Lung microvascular endothelial cell (primary cell): ENCODE measurements at places on chromosomes 5 and 9.

- no peak for DNase-seq
These were observed 5.3 kb upstream of the OTP start for GRCh38 chr5:77643654-77644370.

DNA sequence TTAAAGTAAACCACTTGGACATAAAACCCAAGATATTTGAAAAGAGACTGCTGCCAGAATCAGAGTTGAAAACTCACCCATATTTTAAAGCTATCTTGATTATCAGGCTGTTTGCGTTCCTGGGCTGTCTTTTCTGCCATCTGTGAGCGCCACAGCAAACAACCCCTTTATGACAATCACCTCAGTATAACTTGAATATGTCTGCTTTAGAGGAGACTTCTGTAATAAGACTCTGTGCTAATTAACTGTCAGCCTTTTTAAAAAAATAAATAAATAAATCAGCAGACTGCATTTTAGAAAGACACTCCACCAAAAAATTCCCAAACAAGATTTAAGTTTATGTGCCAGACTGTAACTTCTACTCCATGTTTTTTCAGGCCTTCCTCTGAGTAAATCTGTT lies 375.7 kb upstream of the CCNH start:
- no peak for DNase-seq

DNA sequence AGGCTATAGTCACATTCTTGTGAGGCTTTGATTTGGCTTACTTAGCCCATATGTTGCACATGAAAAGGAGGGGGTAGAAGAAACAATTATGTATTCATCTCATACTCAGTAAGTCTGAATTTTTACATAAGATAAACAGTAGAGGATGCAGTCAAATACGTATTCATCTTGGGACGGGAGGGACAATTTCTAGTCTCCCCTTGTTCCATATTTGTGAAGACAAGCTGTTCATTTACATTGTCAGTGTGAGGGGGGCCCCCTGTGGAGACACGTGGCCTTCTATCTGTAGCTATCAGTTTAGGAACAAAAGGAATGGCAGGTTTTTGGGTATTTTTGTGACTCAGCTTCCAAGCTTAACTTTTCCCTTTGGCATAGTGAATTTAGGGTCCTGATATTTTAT lies 49.2 kb upstream of the PPP1R2B start:
- no peak for DNase-seq

DNA sequence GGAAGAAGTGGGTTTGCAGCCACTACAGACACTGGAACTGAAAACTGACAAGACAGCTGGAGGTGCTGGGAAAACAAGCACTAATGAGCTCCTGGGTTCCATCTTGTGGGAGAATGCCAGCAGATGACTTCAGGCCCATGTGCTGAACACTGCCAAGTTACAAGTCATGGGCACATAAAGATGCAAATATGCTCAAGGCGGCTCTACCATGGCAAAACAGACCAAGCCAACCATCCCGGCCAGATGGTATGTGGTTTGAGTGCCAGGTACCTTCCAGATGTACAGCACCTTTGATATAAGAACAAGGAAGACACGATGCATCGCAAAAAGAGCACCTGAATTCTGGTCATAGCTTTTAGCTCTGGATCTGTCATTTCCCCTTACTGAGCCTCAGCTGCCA lies 19.9 kb downstream of the TNFSF8 start:
- DNase-seq: no peak

DNA sequence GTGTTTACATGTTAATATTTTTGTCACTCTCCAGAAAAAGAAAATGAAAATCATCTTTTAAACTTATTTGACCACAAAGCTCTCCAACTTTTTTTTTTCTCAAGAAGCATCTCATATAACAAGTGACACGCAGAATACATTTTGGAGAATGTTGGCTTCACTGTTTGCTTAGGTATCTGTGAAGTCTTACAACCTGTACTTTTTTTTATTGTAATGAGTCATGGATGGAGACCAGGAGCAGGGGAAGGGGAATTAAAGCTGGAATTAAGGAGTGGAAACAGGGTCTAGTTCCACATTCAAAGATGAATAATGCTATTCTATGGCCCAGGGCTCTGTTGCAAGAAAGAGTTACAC lies 211.9 kb downstream of the MAN2A1 start:
- no peak for DNase-seq

GRCh38 chr5:10625700-10626472 lies 62.0 kb downstream of the ANKRD33B start:
- DNase-seq: no peak

GRCh38 chr9:22026696-22027095 lies 17.6 kb upstream of the CDKN2B start:
- no peak for DNase-seq

DNA sequence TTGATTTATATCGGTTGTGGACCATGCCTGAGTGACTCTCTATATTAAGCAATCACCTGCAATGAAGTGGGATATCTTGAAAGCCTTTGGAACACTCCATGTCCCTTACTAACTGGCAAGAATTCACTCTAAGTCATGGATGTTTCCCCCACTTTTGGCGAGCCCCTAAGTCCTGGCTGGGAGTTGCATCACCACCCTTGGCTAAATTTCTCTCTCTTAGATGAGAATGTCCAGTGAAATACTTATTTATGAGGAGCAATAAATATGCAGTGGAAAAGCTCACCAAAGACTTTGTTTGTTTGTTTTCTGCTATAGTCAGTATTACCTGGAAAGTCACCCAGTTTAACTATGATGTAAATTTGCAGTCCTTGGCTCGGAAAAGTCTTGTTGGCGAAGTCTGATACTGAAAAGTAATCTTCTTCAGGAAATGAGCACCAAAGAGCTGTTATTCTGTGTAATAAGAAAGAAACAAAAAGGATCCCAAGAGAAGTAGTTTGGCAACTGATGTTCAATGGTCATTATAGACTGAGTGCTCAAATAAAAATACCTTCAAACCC lies 333.8 kb downstream of the DMRT2 start:
- DNase-seq: no peak

- DNase-seq: no peak
These were observed 155.7 kb downstream of the GLIS3 start for GRCh38 chr9:4143936-4144717.

- peak; percentile 90 for DNase-seq
These were observed at the start of gene MSANTD3 for GRCh38 chr9:100426530-100427365. MSANTD3 (plus strand) TSS chr9:100427143; CDS start chr9:100441939, 14,796 bp downstream.

DNA sequence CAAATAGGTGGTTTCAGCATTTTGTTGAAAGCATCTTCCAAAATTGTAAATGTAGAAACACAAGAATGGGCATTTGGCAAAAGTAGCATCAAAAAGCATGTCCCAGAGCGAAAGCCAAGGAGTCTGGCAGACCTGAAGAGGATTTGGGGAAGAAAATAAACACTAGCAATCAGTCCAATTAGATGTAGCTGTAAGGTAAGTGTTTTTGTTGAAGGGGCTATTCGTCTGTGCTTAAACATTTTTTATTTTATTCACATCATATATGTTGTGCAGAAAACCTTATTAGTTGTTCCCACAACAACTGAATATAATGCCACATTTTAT lies 954.1 kb upstream of the COX7C start:
- no peak for DNase-seq

GRCh38 chr9:108748776-108749175 lies 107.0 kb downstream of the ACTL7B start:
- no peak for DNase-seq

- DNase-seq: no peak
These were observed 122.9 kb upstream of the NFIL3 start for GRCh38 chr9:91546574-91546973.

- no peak for DNase-seq
These were observed 124.9 kb downstream of the TMEM167A start for GRCh38 chr5:82952326-82952725.

DNA sequence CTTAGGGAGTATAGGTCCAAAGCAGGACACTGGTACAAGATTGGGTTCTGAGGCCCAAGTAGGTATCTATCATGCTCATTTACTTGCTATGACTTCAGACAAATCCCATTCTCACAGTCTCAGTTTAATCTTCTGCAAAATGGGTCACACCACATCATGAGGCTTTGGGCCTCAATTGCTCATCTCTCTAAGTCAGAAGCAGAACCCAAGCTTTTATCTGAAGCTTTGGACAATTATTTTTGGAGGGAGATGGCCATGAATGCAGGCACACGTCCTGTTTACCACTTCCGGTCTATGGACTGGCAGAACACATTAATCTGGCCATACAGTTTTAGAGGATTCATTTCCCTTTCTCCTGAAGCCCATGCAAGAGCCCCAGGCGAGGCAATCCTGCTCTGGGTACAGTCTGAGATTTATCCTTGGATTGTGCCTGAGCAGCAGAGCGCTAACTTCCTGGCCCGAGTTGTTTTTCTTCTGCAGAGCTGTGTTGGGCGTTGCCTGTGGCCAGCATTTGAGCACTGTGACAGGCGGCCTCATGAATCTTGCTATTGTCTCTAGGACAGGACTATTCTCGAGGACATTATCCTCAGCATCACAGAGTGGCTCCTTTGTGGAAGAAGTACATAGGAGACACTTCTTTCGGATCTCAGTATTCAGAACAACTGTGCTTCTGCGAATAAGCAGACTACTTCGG lies 16.1 kb downstream of the SLC22A4 start:
- DNase-seq: peak; percentile 8

DNA sequence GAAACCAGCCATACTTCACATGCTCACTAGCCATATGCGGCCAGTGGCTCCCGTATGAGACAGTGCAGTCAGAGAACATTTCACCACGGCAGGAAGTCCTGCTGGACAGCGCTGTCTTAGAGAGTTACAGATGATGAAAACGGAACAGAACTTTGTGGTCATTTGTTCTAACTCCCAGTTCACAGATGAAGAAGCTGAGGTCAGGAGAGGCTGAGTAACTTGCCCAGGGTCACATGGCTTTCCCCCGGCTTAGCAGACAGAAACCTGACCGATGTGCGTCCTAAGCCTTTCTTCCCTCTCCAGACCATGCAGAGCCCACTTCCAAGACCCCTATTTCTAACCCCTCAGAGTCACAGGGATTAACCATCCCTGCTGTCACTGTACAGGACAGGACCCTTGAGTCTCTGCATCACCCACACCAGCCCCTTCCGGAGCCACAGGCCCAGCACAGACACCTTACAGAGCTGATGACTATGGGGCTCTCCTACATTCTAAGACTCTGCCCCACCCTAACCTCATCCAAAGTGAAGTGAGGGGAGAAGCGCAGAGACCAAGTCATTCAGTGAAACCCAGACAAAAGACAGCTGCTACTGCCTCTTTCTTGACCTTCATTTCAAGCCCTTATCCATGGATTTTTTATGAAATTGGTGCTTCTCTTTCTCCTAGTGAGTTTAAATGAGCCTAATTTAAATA lies 86.9 kb downstream of the PTPN3 start:
- DNase-seq: no peak
